ENCODE measurements at places on chromosomes 1 and 21. TPM values are rescaled to one million over a fixed set of nuclear protein-coding genes. Genes with fewer than 3 reads are reported as not detected.

PHTF1 gene
- polyA plus RNA-seq, result 23.9 TPM

TTC22 gene
- polyA plus RNA-seq, result 4.9 TPM

VHLL gene
- polyA plus RNA-seq, result not detected

DNA sequence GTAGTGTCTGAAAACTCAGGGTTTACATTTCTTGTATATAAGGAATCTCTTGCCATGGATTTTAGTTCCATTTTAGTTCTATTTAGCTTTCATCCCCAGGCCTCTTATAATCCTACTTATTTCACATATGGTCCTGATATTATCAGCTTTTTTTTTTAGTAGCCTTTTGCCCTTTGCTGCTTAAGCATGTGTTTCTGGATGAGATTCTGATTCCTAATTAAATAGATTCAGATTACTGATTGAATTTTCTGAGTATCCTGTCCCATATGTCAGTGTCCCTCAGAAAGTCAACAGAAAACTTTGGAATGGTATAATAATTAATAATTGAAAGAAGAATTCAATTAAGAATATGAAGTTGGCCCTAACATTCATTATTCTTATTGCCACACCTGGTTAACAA is 134.7 kb upstream of the HOOK1 start:
- no peak for DNase-seq

DNA sequence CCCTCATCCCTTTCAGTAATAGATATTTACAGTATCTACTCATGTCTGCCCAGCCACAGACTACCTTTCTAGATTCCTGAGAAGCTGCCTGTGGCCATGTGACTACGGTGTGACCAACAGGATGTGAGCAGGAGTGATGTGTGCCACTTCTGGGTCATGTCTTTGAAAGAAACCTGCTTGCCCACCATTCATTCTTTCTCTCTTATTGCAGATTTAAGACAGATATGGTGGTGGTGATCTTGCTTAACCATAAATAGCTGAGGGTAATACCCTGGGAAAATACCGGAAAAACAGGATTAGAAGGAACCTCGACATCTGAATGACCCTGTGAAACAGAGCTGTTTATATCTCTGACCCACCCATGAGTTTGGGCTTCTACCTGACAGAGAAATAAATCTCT is 41.6 kb upstream of the GUCA2A start:
- no peak for DNase-seq

GRCh38 chr1:102628109-102628613 is 480.2 kb downstream of the COL11A1 start:
- DNase-seq, result peak; percentile 1

DNA sequence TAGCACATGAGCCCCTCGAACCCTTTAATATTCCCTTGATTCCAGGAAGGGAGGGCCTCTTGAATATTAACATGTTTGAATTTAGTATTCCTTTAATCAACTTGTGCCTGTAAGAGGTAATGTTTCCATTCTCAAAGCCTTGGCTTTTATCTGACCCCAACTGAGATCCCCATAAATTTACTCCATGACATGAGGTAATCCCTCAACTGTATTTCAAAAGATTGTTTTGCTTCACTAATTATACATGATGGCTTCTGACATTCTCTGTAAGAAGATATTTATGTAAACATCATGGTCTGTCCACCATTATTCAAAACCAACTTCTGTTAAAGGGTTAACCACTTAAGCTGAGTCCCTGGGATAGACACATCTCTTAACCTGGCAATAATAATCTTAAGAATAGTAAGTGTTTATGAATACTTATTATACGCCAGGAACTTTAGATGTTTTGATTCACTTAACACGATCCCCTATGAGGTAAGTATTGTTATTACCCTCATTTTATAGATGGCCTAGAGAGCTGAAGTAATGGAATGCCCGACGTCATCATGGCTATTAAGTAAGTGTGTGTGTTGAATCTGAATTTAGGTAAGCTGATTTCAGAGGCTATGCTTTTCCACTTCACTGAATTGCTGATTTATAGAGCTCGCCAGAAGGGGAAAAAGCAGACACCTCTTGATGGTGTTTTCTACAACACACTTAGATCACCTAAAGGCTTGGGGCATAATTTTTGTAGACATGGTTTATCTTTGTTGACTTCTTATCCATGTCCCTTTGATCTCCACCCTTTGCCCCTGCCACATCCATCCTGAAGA is 11.1 kb downstream of the KRTAP19-1 start:
- DNase-seq, result no peak

- DNase-seq, result no peak
Measured at GRCh38 chr1:85816606-85817005, 108.4 kb upstream of the ZNHIT6 start.

GRCh38 chr1:223214261-223214807 is 71.3 kb upstream of the TLR5 start:
- no peak for DNase-seq

DNA sequence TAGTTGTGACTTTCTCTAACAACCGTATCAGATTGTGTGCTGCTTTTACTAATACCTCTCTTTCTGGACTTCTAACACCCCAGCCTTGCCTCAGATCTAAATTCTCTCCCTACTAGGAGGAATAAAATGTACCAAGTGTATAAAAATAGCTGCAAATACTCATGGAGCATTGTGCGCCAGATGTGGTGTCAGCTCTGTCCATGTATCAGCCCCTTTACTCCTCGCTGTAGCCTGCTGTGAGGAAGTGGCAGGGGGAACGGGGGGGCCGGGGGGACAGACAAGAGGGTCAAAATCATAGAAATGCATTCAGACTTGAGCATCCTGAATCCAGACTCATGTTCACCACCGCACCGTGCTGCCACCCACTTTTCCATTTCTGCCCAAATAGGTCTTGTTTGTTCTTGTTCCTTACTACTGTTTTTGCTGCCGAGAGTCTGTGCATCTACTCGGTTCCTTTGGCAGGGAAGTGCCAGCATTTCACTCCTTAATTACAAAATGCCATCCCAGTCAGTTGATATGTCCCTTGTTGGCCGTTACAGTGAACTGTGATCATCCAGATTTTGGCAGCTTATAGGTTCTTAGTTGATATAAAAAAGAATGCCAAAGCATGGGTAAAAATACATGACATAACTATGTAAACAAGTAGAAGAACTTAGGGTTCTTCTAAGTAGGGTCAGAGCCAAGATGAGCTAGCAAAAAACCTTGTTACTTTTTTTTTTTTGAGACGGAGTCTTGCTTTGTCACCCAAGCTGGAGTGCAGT is 76.4 kb downstream of the UBE4B start:
- no peak for DNase-seq

DNA sequence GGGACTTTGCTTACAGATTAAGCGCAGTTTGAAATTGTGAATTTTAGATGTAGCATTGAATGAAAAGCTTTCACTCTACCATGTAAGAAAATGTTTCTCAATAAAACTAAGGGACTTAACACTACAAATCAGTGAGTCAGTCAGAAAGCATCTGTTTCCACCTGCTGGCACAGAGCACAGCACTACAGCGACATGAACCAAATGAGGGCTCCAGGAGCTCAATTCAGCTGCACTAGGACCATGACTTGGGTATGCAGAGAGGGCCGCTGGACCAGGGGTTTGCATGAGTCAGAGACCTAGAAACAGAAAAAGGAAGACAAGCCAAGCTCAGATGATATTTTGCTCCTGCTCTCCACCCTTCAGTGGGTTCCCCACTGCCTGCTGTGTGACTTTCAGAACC is 5.2 kb downstream of the SUSD4 start:
- DNase-seq, result no peak

Data from right lung (tissue), 10 donors.